SK-N-DZ (cell line): ENCODE measurements at places on chromosomes 16 and 17.

DNA sequence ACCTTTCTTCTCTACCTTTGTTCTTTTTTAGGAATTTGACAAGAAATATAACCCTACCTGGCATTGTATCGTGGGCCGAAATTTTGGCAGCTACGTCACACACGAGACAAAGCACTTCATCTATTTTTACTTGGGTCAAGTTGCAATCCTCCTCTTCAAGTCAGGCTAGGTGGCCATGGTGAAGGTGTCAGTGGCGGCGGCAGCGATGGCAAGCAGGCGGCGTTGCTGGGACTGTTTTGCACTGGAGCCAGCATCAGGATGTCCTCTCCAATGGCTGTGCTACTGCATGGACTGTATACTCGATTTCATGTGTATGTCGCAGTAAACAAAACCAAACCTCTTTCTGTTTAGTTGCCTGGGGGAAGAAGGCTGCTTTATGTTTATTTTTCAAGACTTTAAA lies 5.9 kb downstream of the DYNLL2 start:
- no peak for DNase-seq

DNA sequence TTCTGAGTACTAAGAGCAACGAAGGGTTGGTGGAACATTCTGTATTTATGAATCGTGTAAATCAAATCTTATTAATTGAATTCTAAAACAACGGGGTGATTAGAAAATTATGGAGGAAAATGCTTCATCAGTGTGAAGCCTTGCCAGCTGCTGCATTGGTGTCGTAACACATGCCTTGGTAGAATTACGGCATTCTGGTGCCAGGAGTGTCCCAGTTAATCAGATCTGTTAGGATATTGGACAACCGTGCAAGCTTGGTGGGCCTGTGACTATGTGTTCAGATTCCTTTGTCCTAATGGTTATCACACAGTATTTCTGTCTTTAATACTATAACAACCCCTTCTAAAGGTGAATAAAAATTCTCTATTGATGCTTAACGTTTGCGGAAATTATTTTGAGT lies 44.2 kb upstream of the TANC2 start:
- no peak for DNase-seq

DNA sequence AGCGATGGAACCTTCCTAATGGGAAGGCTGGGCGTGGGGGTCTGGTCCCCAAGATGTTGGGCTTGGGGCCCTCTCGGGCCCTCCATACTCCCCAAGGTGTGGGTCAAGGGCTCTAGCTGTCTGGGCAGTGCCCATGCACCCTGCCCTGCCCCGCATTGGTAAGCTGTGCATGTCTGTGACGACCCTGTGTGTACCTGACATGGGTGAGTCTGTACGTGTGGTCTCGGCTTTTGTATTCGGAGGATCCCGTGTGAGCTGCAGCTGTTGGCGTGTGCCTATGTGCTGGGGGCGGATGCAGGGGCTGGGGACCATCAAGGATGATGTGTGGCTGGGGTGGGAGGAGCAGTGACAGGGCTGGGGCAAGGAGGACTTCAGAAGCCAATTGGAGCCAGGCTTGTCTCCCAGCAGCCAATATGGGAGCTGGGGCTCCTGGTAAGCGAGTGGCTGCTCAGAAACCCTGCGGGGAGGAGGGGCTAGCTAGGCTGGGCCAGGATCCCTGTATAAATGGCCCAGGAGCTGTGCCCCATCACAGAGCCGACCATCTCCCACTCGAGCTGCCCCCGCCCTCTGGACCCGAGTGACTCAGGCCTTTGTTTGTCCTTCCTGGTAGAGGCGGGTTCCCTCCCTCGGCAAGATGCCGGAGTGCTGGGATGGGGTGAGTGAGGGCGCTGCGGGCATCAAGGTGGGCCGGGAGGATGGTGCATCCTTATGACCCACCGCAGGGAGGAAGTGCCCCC lies at the start of gene NDRG4:
Gene NDRG4 (plus strand): TSS at position 529 of the 737 bp plus-strand sequence. CDS start 106 bp downstream, at position 635.
- DNase-seq, result peak; percentile 98

DNA sequence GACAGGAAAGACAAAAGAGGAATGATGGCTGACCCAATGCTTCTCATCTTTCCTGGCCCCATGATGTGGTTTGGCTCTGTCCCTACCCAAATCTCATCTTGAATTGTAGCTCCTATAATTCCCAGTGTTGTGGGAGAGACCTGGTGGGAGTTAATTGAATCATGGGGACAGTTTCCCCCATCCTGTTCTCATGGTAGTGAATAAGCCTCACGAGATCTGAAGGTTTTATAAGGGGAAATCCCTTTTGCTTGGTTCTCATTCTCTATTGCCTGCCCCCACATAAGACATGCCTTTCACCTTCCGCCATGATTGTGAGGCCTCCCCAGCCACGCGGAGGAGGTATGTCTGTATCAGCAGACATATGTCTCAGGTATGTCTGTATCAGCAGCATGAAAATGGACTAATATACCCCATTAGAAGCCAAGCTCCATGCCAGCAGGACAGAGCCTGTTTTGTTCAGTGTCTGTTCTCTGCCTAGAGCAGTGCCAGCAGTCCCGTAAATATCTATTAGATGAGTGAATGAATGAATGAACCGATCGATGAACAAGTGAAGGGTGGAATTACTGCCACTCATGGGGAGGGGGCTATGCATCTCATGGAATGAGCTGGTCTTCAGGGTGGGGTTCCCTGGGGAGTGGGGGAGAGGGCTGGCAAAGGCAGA lies 304.4 kb downstream of the SOX9 start:
- DNase-seq, result no peak

DNA sequence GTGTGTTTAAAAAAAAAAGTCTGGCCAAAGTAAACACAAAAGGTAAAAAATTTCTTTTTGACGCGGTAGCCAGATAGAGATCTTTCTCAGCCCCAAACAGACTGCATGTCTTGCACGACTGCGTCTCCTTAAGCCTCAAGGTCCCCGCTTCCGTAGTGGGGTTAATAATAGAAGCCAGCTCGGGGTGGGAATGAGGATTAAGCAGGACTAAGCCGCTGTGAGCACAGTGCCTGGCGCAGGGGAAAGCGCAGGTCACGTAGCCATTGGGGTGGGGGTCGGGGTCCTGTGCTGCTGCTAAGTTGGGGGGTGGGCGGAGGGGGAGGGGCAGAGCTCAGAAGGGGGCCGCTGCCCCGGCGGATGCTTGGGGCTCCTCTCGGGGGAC lies 521 bp downstream of the GGA2 start:
- no peak for DNase-seq
